NT2/D1 (cell line): ENCODE measurements at places on chromosomes 12 and 14.

- no peak for DNase-seq
Measured at GRCh38 chr12:72574138-72574537, 302.0 kb downstream of the TRHDE start.

GRCh38 chr14:56959869-56960268 is 149.6 kb upstream of the OTX2 start:
- DNase-seq: no peak

DNA sequence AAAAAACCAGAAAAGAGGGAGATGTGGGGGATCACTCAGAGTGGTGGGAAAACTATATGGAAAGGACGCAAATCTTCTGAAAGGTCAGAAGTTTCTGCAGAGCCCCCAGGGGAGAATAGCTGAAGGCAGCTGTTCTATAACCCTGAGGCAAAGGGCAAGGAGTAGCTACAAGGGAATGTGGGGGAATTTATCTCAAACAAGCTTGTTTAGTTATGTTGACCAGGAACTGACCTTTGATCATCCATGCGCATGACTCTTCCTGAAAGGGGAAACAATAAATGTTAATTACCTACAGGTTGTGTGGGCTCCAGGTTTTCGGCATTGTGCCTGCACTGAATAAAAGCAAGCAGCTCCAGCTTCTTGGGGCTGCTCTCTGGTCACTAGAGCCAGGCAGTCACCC is 968.5 kb downstream of the AACS start:
- no peak for DNase-seq

- no peak for DNase-seq
Measured at GRCh38 chr12:102350070-102350469, 130.3 kb downstream of the IGF1 start.

DNA sequence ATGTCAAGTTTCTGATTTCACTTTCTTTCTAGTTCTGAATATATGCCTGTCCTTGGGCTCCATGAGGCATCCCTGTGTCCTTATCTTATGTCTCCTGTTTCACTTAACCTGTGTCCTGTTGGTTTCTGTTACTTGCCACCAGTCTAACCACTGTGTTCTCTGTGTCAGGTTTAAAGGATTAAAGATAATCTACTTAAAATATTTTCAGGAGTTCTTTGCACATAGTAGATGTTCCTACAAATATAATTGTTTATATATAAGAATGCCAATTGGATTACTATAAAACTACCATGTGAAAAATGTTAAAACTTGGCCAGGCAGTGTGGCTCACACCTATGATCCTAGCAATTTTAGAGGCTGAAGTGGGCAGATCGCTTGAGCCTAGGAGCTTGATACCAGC is 406.4 kb downstream of the CCER1 start:
- no peak for DNase-seq

GRCh38 chr14:90678420-90678819 is 137.8 kb downstream of the TTC7B start:
- no peak for DNase-seq

DNA sequence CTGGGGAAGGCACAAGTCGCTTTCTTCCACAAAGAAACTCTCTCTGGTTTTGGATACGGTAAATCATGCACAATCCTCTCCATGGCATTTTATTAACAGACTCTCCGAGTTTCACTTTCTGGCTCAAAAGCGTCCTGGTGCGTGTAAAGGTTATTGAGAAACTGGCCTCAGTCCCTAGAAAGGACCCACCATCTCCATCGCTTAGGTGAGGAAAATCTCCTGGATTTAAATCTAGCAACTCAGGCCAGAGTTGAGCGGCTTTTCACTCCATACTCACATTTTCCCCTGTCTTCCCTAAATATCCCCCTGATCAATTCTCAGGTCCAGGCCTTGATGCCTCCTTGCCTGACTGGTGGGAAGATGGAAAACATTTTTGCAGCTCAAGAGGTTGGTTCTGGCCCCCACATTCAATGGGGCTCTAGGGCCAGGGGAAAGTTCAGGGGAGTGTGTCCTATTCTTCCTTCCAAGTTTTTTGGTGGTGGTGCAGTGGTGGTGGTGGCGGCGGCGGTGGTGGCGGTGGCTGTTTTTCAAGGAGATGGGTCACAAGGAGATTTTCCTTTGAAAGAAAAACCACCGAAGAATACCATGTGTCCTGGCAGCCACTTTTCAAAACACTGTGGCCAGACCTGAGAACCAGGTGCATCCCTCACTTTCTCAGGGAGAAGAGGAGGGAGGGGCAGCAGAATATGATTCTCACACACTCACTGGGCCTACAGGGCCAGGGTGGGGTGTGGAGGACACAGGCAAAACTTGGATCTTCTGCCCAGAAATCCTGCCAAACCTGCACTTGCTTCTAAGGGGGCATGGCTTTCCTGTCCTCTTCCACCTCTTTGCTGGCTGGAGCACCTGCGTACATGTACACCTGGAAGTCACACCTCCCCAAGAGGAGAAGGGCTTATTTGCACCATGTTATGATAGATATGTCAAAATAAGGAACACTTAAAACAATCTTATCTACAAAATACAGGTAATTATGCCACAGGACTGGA is 46.7 kb upstream of the PNMA1 start:
- DNase-seq: no peak

- no peak for DNase-seq
Measured at GRCh38 chr12:105804591-105805265, 334.0 kb downstream of the NUAK1 start.

GRCh38 chr12:57126561-57126960 is 1.7 kb upstream of the LRP1 start:
- DNase-seq: no peak

DNA sequence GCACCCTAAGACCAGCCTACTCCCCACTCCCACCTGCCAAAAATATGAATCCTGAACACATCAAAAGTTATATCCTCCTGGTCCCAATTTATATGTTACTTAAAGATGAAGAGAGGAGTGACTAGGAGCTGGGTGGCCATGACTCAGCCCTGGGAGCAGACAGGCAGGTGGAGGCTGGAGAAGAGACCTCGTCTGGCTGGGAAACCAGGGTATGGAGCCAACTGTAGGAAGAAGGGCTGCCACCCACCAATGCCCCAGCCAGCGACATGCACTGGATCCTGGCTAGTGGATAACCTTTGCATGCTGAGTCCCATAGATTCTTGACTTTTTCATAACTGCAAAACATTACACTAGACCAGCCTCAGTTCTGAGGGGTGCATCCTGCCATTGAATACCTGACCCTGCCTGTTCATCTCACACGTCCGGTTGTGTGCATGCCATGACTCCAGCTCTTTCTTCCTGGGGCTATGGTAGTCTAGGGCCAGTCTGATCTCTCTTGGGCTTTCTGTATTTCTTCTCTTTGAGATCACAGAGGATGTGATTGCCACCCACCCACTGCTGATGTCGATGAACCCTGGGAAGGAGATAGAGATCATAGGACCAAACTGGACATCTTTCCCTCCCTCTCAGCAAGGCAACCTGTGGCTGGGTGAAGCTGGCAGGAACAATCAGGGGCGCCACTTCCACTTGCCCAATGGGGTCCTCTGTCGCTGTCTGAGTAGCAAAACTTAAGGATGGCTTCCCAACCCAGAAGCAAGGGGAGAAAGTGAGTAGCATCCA is 69.6 kb upstream of the DDX11 start:
- DNase-seq: no peak
